Effector memory CD4-positive, alpha-beta T cell (primary cell): ENCODE measurements at places on chromosomes 16 and 17.

DNA sequence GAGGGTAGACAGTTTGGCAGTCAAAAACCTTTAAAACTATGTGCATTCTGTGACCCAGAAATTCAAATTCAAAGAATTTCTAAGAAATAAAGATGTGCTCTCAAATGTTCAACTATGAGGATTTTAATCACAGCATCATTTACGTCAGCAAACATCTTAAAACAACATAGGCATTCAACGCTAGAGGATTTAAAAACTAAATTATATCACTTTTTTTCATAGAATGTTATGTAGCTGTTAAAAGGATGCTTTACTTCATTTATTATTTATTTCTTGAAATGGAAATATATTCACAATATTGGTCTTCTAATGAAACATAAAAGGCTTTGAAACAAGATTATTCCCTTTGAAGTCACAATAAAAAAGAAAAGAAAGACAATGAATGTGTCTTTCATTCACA lies 3.6 kb downstream of the GLP2R start:
- H3K4me1 ChIP-seq, result no peaks in the 10 kb centered on the region
- H3K27me3 ChIP-seq, result peaks cover 4% of the 10 kb centered on the region
- H3K4me3 ChIP-seq, result no peak overlapping the region
- no peak for DNase-seq
- no peaks in the 10 kb centered on the region for H3K36me3 ChIP-seq

GRCh38 chr16:13471036-13471435 lies 448.9 kb upstream of the ERCC4 start:
- no peak for DNase-seq
- no peaks in the 10 kb centered on the region for H3K27me3 ChIP-seq
- H3K4me1 ChIP-seq, result no peaks in the 10 kb centered on the region
- H3K4me3 ChIP-seq, result no peak overlapping the region
- no peak overlapping the region for H3K27ac ChIP-seq

GRCh38 chr17:29711588-29712385 lies 89.1 kb upstream of the CORO6 start:
- H3K4me3 ChIP-seq, result no peak overlapping the region
- H3K4me1 ChIP-seq, result no peaks in the 10 kb centered on the region
- no peaks in the 10 kb centered on the region for H3K27me3 ChIP-seq
- H3K27ac ChIP-seq, result no peak overlapping the region
- H3K36me3 ChIP-seq, result no peaks in the 10 kb centered on the region

DNA sequence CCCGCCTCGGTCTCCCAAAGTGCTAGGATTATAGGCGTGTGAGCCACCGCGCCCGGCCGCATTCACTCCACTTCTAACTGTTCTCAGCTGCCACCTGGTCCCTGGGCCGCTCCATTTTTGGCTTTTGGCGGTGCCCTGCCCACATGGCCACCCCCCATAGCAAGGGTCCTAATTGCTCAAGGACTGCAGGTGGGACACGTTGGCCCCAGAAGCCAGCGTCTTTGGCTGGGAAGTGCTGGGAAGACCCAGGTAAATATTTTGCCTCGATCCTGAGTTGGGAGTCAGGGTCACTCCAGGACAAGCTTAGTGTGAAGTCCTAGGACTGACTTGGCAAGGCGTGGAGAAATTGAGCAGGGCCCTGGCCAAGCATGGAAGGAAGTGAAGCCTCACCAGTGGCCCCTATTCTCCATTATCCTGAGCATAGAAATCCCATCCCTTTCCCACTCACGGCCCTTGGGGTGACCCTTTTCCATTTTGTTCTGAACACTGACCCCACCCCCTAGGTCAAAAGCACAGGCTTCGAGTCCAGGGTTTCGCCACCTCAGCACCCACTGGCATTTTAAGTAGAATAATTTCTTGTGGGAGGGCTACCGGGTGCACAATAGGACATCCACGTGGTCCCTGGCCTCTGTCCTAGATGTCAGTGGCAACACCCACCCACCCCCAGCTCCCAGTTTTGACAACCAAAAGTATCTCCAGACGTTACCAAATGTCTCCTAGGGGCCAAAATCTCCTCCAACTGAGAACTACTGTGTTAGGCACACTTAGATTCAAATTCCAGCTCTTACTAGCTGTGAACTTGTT lies 5.9 kb upstream of the WDR81 start:
- no peaks in the 10 kb centered on the region for H3K27me3 ChIP-seq
- no peak overlapping the region for H3K27ac ChIP-seq
- H3K4me3 ChIP-seq, result no peak overlapping the region
- no peaks in the 10 kb centered on the region for H3K36me3 ChIP-seq

DNA sequence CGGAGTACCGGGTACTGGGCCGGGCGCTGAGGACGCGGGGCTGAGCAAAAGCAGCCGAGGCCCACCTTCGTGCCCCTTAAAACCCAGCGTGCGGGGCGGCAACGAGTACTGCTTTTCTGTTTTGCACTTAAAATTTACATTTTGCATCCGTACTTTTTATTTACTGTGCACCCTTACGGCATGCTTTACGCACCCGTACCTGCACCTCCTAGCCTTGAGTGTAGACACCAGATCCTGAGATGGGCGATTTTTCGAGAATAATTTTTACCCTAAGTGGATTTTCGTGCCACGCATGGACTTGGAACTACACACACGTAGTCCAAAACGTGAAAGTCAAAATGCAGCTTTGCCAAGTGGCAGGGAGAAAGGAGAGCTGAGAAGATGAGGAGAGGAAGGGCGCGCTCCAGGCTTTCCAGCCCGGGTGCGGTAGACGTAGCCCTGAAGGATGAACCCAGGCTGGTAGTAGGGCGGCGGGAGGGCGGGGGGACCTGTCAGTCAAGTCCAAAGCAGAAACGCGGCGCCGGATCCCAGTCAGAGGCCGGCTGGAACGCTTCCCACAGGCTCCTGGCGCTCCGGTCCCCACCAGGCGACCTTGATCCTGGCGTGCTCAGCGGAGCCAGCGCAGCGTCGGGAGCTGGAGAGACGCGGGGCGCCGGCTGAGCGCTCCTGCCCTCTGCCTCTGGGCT lies 1.2 kb upstream of the CBLN1 start:
- H3K36me3 ChIP-seq, result no peaks in the 10 kb centered on the region
- no peak overlapping the region for H3K27ac ChIP-seq
- H3K4me1 ChIP-seq, result no peaks in the 10 kb centered on the region
- peaks cover 16% of the 10 kb centered on the region for H3K27me3 ChIP-seq

DNA sequence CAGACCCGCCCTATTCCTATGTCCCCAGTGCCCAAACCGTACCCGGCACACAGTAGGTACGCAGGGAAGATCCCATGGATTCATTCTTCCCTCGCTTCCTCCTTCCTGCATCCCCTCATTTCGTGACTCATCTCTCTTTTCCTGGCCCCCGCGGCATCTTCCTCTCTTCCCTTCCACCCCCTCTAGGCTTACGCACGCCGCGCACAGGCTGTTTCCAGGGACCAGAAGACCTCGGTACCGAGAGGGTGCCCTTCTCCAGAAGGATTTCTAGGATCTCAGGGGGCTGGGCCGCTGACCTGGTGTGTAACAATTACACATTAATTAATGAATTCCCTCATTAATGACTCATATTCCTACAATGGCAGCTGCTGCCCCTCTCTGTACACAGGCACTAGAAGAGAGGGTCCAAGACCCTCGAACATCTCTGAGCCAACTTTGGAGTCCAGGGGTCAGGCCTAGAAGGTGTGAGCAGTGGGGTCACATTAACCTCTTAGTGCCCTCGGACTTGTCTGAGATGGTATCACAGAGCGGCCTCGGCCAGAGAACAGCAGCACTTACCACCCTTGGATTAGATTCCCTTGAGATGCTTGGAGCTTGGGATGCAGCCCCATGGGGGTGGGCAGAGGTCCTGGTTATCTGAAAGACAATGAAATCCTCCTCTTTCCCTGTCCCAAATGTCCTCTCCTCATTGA lies 16.8 kb upstream of the PLLP start:
- no peaks in the 10 kb centered on the region for H3K27me3 ChIP-seq
- DNase-seq, result no peak
- H3K36me3 ChIP-seq, result no peaks in the 10 kb centered on the region
- H3K4me3 ChIP-seq, result no peak overlapping the region
- H3K4me1 ChIP-seq, result peaks cover 16% of the 10 kb centered on the region
- peak overlapping the region; percentile 10 for H3K27ac ChIP-seq

DNA sequence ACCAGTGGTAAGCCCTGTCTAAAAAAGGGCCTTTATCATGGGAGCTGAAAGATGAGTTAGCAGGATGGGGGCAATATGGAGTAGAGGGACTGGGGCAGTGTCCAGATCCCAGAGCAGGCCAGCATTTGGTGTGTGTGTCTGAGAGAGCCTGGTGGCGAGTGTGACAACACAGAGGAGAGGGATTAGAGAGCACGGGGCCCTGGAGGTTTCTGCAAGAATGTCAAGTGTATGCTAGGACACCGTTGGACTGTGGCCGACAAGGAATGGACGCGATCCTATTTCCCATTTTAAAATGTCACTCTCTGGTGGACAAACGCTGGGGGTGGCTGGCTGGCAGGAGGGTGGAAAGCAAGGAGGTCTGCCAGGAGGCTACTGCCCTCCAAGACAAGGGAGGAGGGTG lies 12.4 kb downstream of the TAC4 start:
- H3K27me3 ChIP-seq, result no peaks in the 10 kb centered on the region
- no peak overlapping the region for H3K4me3 ChIP-seq
- DNase-seq, result no peak

GRCh38 chr16:78761427-78761826 lies 662.0 kb downstream of the WWOX start:
- H3K36me3 ChIP-seq, result no peaks in the 10 kb centered on the region
- no peaks in the 10 kb centered on the region for H3K4me1 ChIP-seq
- no peak overlapping the region for H3K4me3 ChIP-seq
- H3K27me3 ChIP-seq, result no peaks in the 10 kb centered on the region
